Stimulated activated CD8-positive, alpha-beta memory T cell treated with anti-CD3 and anti-CD28 coated beads, Interleukin-2, amount 100 ng/mL, for 1 hour (primary cell): ENCODE measurements at places on chromosomes 5 and 9.
A peak's percentile ranks its signal among the peaks of the same experiment; 100 is the strongest.

GRCh38 chr9:68458918-68459317, 81.8 kb downstream of the TMEM252 start:
- no peak for DNase-seq

GRCh38 chr9:112892981-112893380, 2.3 kb upstream of the SLC46A2 start:
- no peak for DNase-seq

DNA sequence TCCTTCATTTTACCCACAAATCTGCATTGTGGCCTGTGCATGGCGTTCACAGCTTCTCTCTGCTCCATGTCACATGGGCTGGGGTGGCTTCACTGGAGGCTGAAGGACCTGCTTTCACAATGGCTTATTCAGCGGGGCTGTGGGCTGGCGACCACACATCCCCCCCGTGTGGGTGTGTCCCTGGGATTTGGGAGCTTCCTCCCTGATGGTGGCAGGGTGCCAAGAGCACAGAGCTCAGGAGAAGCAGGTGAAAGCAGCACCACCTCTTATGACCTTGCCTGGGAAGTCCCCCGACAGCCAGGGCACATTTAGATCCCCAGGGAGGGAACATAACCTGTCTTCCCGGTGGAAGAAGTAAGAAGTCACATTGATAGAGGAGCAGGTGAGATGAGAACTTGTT, 5.0 kb upstream of the MED10 start:
- no peak for DNase-seq

DNA sequence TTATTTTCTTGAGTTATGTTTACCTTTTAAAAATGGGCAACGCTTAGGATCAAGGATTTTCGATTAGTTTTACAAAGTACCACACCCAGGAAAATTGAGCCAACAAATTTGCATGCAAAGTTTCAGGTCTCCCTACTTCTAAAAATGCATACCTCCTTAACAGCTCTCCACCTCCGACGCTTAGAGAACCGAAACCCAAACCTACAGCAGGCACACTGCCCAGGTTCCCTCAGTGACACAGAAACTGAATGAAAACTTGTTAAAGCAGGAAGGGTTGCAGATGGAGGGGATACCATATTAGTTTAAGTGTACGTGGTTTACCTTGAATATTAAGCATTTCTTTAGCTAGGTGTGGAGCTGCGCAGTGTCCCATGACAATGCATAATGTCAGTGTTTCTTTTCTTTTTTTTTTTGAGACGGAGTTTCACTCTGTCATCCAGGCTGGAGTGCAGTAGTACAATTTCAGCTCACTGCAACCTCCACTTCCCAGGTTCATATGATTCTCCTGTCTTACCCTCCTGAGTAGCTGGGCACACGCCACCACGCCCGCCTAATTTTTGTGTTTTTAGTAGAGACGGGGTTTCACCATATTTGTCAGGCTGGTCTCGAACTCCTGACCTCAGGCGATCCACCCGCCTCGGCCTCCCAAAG, 1.6 kb upstream of the SUB1 start:
- no peak for DNase-seq

GRCh38 chr9:71886015-71886414, 25.0 kb downstream of the ABHD17B start:
- DNase-seq = no peak

- DNase-seq = no peak
Observed at GRCh38 chr5:123559434-123559775, 47.4 kb downstream of the CSNK1G3 start.

DNA sequence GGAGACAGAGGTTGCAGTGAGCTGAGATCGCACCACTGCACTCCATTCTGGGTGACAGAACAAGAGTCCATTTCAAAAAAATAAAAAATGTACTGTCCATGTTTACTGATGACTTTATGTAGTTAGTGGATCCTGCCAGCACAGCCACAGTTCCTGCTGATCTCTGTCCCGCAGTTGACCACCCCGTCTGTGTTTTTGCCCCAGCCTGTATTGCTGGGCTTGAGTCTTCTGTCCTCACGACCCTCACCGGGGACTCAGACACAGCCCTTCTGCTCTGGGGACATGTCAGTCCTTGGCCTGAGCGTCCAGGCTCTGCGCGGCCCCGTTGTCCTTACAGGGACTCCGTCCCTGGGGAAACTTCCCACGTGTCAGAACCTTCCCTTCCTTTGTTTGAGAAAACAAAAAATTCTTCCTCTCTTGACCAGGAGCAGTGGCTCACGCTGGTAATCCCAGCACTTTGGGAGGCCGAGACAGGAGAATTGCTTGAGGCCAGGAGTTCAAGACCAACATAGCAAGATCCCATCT, 14.5 kb downstream of the SURF6 start:
- no peak for DNase-seq

- DNase-seq = no peak
Observed at GRCh38 chr5:148469501-148469935, 85.8 kb downstream of the FBXO38 start.

DNA sequence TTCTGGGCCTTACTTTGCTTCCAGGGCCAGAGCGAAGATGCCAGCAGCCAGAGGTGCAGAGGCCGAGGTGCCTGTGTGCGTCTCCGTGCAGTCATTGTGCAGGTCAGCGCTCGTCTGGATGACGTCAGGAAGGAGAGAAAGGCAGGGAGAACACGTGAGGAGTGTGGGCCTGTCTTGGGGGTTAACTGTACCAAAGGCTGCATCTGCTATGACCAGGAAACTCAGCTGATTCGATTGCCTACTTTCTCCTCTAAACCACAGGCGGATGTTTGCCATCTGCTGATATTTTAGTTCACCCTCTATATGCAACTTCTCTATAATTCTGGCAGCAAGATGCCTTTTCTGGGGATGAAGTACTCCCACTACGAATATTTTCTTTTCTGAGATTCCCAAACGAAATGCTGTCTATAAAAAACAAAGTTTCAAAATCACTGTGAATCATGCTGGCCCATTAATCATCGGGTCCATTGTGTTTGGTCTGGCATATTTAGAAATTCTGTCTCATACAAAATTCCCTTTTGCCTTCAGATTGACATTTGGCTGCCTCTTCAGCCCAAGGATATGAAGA, 24.8 kb downstream of the PCSK1 start:
- DNase-seq = no peak

- no peak for DNase-seq
Observed at GRCh38 chr9:92407818-92408217, 3.4 kb upstream of the OGN start.

DNA sequence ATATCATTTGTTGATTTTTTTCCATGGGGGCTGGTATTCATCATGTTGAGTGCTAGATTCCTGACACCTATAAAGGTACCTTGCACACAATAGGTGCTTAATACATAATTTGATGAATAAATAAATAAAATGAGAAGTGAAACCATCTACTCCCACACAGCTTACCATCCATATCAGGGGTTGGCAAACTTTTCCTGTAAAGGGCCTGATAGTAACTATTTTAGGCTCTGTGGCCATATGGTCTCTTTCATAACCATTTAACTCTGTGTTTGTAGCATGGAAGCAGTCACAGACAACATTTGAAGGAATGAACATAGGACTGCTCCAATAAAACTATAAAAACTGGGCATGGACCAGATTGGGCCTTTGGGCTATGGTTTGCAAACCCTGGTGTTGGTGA, 100.3 kb downstream of the GCNT1 start:
- DNase-seq = no peak

DNA sequence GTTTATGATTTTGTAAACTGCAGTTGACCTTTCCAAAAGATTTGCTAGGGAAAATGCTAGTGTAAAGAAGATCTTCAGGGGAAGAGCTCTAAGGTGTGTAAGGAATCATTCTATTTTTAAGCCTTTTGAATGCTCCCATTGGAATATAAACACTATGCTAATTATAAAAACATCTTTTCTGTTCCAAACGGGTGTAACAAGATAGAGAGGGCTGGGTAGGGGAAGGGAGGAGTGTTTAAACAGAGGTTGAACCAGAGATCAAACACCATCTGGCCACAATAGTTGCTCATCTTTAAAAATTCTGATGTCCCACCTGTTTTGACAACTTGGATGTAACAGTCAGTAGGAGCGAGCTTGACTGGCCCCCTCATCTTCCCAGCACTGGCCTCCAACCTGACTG, 38.4 kb downstream of the ZNF618 start:
- DNase-seq = no peak

- no peak for DNase-seq
Observed at GRCh38 chr5:179233909-179234562, 111.2 kb downstream of the ADAMTS2 start.

DNA sequence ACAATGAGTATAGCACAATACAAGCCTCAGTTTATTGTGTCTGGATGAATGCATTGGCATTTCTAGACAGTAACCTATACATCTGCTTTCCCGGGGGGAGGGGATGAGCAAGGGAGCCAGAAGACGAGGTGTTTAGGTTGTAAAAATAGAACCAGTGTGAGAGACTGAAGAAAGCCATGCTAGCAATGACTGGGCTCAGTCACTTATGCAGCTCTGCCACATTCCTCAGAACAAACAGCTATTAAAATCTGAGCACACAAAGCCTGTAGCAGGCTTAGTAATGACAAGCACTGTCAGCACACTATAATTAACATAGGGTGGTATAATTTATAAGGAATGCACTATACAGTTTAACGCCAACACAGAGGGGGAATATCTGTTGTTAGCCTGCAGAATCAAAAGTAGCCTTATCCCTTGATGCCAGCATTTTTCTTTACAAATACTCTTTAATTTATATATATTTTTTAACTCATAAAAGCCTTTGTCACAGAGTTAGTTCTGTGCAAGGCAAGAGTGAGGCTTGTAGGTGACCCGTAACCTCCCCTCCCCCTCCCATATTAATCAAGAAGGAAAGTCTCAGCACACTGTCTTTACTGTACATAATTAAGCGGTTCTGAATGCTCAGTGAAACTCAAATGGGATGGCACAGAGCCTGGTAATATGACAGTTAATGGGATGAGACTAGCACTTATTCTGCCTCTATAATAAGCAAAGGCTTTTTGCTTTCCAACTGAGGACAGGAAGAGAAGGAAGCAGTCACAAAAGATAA, 295.4 kb downstream of the CSNK1G3 start:
- DNase-seq = no peak

DNA sequence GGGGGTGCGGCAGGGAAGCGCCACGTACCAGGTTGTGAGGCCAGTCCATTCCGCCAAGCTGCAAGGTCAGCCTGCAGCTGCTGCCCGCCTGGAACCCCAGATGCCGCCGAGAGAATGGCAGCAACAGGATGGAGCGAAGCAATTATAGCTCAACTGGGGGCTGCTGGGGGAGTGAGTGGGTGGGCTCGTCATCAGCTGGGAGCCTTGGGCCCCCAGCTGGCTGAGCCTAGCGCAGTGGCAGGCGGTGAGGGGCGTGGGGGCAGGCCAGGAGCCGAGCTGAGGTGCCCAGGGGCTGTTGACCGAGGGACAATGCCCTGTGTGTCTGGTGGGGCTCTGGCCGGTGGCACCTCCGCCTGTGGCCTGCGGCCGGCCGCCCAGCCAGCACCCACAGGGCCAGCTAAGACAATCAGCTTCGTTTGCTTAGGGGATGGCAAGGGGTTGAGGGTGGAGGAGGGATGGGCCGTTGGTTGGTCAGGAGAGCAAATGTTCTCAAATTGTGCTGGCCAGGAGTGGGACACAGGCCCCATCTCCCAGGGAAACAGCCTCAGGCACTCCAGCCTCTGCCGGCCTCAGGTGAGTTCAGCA, at the start of gene IL17B:
Gene IL17B (minus strand): TSS at position 116 of the 585 bp plus-strand sequence. CDS start 67 bp downstream, at position 49.
- DNase-seq = no peak

GRCh38 chr9:21311889-21312288, 6.8 kb upstream of the IFNA5 start:
- DNase-seq = no peak

DNA sequence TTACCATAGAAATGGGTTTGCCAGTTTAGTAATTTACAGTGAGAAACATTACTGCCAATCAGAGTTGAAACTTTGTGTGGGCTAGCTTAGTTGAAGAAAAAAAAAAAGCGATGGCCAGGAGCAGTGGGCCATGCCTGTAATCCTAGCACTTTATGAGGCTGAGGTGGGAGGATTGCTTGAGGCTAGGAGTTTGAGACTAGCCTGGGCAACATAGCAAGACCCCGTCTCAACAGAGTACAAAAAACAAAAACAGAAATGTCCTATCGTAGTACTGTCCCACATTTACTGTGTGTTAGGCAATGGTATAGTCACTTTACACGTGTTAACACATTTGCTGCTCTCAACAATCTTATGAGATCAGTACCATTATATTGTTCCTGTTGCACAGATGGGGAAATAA, 2.3 kb downstream of the OSTF1 start:
- DNase-seq = no peak

- DNase-seq = peak; percentile 63
Observed at GRCh38 chr9:99823681-99824377, 2.1 kb downstream of the NR4A3 start.

- no peak for DNase-seq
Observed at GRCh38 chr9:108910402-108910801, 23.5 kb downstream of the ELP1 start.

GRCh38 chr5:15737871-15738664, 238.1 kb downstream of the FBXL7 start:
- DNase-seq = no peak

- no peak for DNase-seq
Observed at GRCh38 chr5:50730336-50730735, 63.9 kb downstream of the PARP8 start.
